ENCODE measurements at places on chromosomes 4 and X.

GRCh38 chrX:21725496-21725895 lies 32.4 kb downstream of the SMPX start:
- DNase-seq: no peak

GRCh38 chr4:94436512-94436911 lies 15.2 kb upstream of the PDLIM5 start:
- DNase-seq: no peak

DNA sequence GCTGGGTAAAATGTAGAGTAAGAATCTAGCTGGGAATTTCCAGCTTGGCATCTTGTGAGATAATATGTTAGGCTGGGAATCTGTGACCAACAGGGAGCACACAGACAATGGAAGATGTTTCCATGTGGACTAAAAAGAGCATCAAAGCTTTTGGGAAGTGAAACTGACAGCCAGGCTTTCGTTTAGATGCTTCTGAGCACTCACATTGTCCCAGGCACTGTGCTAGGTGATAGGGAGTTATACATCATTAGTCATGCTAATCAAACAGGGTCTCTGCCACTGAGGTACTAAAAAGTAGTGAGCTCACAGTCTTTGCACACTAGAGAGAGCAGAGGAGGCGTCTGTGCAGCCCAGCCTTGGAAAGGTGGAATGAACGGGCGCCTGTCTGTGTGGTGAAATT lies 101.9 kb upstream of the SCOC start:
- DNase-seq: no peak

GRCh38 chr4:38785901-38786402 lies 3.2 kb upstream of the TLR10 start:
- no peak for DNase-seq

DNA sequence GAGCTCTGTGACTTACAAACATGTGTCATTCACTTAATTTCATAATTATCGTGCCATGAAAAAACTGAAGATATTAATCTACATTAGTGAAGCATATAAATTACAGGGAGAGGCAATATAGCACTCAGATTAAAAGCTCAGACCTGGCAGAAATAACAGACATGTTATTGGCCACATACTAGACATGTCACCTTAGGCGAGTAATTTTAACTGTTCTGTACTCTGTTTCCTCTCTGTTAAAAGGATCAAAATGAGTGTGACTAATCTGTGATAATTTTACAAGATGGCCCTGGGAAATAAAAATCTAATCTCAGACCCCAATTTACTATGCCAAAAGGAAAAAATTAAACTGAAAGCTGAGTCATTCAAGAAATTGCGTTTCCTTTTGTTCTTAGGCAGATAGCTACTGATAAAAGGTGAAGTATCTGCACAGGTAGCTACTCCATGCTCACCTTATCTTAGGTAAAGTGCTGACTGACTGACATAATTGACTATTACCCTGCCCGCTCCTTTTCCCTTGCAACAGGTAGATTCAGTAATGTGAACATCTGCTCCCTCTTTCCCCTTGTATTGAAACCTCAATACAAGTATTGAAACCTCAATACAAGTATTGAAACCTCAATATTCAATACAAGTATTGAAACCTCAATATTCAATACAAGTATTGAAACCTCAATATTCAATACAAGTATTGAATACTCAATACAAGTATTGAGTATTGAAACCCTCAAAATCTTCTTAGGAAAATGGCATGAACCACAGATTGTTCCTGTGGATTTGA lies 33.2 kb downstream of the RELL1 start:
- DNase-seq: no peak

DNA sequence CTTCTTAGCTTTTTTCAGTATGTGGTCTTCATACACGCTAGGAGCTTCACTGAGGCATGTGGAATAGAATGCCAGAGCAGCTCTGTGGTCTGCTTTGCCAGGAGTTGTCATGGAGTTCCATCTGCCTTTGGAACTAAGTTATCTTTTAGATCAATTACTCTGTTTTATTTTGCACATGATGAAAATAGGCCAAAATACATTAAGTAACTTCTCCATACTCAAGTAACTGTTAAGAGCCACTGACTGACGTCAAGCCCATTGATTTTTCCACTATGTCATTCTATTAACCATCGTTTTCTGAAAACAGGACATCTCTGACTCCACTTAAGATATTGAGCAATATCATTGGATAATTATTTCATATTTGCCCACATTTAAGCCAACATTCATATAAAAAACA lies 415.1 kb upstream of the MAD2L1 start:
- no peak for DNase-seq

- DNase-seq: no peak
Measured at GRCh38 chrX:139738581-139738980, 30.6 kb upstream of the MCF2 start.

GRCh38 chr4:144213371-144213770 lies 72.9 kb upstream of the GYPA start:
- DNase-seq: no peak

DNA sequence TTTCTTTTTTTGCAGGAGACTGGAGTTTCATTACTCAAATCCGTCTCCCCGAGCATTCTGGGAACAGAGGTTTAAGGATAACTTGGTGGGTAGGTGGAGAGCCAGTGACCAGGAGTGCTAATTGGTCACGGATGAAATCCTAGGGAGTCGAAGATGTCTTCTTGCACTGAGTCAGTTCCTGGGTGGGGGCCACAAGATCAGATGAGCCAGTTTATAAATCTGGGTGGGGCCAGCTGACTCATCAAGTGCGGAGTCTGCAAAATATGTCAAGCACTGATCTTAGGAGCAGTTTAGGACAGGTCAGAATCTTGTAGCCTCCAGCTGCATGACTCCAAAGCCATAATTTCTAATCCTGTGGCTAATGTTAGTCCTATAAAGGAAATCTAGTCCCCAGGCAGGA lies 741.3 kb downstream of the PCDH7 start:
- no peak for DNase-seq

DNA sequence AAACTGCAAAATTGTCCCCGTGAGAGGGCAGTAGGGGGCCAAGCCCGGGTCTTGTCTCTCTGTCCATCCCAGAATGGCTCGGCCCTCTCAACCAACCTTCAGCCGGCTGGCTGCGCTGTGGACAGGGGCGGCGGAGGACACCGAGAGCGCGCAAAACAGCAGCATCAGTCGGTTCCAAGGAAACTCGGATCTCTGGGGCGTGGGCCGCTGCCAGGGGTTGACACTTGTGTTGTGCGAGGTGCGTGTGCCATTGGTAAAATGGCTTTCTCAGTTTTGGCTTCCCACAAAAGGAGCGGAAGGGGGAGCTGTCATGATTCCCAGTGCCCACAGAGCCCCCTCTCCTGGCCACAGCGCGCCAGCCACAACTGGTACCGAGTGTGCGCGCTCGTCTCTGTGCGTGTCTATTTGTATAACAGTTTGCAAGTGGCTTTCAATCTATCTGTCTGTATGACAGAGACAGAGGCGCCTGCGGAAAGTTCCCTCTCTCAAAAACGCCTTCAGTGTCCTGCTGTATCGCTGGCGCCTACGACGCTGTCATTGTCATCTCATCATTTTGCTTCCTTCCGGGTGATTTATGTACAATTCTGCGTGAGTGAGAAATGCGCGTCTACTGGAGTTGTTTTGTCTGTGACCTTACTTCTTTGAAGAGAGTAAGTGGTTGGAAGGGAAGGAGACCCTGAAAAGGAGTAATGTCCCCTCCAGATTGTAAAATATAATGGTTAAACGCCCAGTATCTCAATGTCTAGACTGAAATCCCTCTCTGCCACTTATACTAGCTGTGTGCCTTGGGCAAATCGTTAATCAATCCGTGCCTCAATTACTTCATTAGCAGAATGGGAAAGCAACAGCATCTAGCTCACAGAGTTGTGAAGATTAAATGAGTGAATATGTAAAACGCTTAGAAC lies 1.8 kb downstream of the DKK2 start:
- DNase-seq: no peak

DNA sequence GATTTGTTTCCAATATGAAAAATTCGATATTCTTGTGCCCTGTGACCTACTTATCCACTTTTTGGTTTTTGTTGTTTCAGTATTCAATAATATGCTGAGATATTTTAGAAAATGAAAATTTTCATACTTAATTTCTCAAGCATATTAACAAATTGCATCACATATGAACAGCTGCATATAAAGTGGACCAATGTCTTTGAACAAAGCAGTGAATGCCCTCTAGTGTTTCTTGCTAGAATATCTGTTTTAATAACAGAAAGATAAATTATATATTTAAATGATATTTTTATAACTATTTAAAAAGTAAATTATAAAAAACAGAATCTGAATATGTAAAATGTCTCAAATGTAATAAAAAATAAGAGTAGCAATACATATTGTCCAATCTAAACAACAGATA lies 31.7 kb upstream of the INTU start:
- no peak for DNase-seq

- DNase-seq: no peak
Measured at GRCh38 chr4:5773271-5773555, 62.2 kb downstream of the EVC start.

DNA sequence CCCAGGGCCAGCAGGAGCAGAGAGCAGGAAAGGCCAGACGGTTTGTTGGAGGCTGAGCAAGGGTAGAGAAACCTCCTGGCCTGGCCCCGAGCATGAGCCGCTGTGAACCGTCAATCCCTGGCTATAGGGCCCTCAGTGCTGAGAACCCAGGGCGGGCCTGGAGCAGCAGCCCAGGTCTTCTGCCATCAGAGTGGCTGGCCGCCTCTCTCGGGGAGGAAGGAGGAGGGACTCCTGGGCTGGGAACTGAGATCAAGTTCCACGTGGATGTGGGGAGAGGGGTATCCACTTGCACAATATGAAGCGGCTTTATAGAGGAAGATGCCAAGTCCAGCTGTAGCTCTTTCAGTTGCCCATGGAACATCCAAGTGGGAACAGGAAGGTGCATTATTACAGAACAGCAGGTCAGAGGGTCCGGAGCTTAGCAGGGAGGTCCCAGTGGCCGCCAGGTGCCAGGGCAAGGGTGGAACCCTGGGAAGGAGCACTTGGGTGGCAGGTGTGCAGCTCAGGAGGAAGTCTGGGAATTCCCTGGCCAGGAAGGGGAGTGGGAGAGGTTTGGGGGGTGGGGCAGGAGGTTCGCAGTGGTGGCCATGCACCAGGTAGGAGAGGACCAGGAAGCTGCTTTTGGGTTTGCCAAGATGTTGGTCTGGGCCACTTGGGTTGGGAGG lies 31.7 kb upstream of the CRMP1 start:
- DNase-seq: no peak

DNA sequence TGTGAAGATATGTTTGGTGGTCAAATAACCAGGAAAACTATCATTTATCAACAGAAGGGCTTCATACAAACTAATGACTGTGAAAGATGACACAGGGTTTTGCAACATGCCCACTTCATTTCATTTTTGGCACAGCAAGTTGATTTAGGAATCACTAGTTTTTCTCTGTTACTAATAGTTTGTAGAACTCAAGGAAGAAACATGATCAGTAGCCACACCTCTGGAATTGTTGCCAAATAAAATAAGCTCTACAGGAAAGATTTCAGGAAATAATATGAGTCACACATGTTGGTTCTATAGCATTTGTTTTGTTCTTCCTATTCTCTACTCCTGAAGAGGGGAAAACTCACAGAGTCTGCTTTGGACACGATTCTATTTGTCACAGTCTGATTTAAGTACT lies 255.4 kb downstream of the TLL1 start:
- DNase-seq: no peak

DNA sequence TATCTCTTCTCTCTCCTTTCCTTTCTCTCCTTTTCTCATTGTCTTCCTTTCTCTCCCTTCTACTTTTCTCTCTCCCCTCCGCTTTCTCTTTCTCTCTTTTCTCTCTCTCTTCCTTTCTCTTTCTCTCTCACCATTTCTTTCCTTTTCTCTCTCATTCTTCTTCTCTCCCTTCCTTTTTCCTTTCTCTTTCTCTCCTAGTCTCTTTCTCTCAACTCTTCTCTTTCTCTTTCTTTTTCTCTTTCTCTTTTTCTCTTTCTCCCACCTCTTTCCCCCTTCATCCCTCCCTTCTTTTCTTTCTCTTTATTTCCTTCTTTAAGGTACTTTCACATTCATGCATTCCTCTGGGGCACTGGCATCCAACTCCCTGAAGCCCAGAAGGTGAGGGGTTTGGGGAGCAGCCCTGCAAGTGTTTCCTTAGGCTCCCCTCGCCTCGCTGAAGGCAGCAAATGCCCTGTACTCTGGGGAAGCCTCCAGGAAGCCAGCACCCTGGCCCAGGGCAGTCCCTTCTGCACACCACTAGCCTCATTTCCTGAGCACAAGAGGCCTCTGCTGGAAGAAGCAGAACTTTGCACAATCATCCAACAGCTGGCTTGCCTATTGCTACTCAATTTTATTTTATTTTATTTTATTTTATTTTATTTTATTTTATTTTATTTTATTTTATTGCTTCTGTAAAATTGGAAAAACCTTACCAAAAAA lies 124.2 kb downstream of the NFKB1 start:
- DNase-seq: no peak

DNA sequence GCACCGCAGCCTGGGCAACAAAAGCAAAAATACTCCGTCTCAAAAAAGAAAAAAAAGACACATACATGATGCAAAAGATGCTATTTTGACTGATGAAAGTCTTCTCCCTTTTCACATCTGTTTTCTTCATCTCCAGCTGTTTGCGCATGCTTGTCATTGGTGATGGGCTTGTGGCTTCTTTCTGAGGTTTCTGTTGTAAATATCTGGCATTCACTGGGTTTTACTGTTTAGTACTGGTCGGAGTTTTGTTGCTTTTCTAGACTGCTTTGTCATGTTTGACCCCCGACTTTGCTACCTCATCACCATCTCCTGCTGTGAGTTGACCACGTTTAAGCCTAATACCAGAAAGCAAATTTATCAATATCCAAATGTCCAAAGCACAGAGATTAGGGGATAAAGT lies 34.4 kb downstream of the PTCHD1 start:
- no peak for DNase-seq

DNA sequence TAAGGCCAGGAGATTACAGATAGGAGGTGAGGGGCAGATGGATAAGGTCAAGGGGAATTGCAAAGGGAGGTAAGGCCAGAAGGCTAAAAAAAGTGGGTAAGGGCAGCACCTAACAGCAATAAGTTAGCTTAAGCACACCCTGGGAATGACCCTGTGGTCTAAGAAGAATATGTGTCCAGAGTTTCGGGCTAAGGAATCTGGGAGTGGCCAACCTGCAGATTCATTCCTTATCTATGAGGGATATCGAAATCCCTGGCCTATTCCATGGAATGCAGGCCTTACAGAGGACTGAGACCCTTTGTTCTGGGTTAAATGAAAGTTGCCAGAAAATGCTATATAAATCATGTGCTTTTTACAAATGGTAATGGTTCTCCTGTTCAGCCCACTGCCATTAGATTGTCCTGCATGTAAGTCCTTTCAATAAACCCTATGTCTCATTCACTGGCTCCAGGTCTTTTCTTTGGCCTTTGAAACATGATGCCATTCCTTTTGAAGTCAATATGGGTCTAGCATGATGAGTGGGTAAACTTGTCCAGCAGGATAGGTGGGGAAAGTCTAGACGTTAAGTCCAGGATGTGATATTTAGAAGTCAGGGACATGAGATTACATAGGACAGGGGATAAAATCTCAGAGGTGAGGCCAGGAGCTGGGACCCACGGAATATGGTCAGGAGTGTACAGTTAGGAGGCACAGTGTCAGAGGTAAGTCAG lies 226.2 kb downstream of the TACR3 start:
- DNase-seq: no peak

DNA sequence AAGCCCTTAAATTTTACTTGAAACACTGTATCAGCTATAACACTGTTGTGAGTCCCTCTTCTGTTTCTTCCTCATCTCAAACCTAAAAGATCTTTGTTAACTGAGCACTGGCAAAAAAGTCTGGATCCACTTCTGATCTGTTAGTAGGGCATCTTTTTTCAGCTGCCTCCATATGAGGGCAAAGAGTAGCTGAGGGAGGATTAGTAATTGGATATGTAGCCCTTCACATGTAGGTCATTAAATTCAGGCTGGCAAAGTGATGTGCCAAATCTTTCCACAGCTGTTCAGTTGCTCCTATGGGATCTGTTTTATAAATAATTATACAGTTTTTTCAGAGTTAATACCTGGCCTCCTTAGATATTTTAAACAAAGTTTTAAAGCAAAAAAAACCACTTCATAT lies 1.1 kb upstream of the TRMT10A start:
- DNase-seq: no peak
